ENCODE measurements at places on chromosomes 6 and 20. TPM values are rescaled to one million over a fixed set of nuclear protein-coding genes. Genes with fewer than 3 reads are reported as not detected.

CRISP3 gene
- total RNA-seq, result not detected

PRSS35 gene
- total RNA-seq, result 5.2 TPM

NSFL1C gene
- 24.5 TPM for total RNA-seq

CCN6 gene
- total RNA-seq, result not detected

ACTL10 gene
- 1.7 TPM for total RNA-seq

SGK2 gene
- total RNA-seq, result 0.64 TPM

MATN4 gene
- total RNA-seq, result not detected

C6orf132 gene
- total RNA-seq, result 2.6 TPM

TRIM15 gene
- total RNA-seq, result not detected

ADGRF4 gene
- 0.43 TPM for total RNA-seq

PAK5 gene
- total RNA-seq, result not detected

EPB41L2 gene
- 44.8 TPM for total RNA-seq

FOXQ1 gene
- total RNA-seq, result 0.43 TPM

GJA1 gene
- 512 TPM for total RNA-seq

LGSN gene
- total RNA-seq, result 0.32 TPM

CAGE1 gene
- total RNA-seq, result under 0.01 TPM

SALL4 gene
- total RNA-seq, result 0.97 TPM

LY86 gene
- not detected for total RNA-seq

PNLDC1 gene
- 0.32 TPM for total RNA-seq

OLIG3 gene
- total RNA-seq, result not detected

BICRAL gene
- total RNA-seq, result 4.5 TPM

RIPPLY2 gene
- not detected for total RNA-seq

ENPP4 gene
- total RNA-seq, result 2.2 TPM

TFAP2D gene
- not detected for total RNA-seq

ZSWIM3 gene
- 5.6 TPM for total RNA-seq

ZC2HC1B gene
- total RNA-seq, result not detected

SMPD2 gene
- total RNA-seq, result 7.3 TPM

RBPJL gene
- total RNA-seq, result not detected

ZSCAN26 gene
- total RNA-seq, result 21.6 TPM

OR12D3 gene
- not detected for total RNA-seq

TNF gene
- total RNA-seq, result under 0.01 TPM

ZNF334 gene
- total RNA-seq, result 1.9 TPM

MEI4 gene
- not detected for total RNA-seq

FAM209B gene
- total RNA-seq, result not detected

KIAA1755 gene
- total RNA-seq, result 0.64 TPM

SYCP2L gene
- not detected for total RNA-seq

C6orf52 gene
- total RNA-seq, result not detected

CUL7 gene
- total RNA-seq, result 54.8 TPM

CST5 gene
- total RNA-seq, result not detected

OXT gene
- total RNA-seq, result not detected

NKAIN4 gene
- not detected for total RNA-seq

SEMG1 gene
- not detected for total RNA-seq

AIF1 gene
- total RNA-seq, result not detected

HDAC2 gene
- 59.9 TPM for total RNA-seq

CLPSL1 gene
- not detected for total RNA-seq

PRPH2 gene
- 2.6 TPM for total RNA-seq

MKKS gene
- total RNA-seq, result 9.1 TPM

PRDM13 gene
- total RNA-seq, result not detected

SFTA2 gene
- not detected for total RNA-seq

TBXT gene
- total RNA-seq, result not detected

MCHR2 gene
- total RNA-seq, result not detected

FHL5 gene
- total RNA-seq, result not detected

SRSF12 gene
- total RNA-seq, result under 0.01 TPM

SLC22A16 gene
- total RNA-seq, result not detected

SLC22A7 gene
- not detected for total RNA-seq

DPPA5 gene
- not detected for total RNA-seq

GPR6 gene
- not detected for total RNA-seq

TM9SF4 gene
- 43.5 TPM for total RNA-seq

ENPP1 gene
- total RNA-seq, result 6.0 TPM

All from fibroblast of villous mesenchyme (primary cell).